ENCODE measurements at places on chromosomes 5 and 9. TPM values are rescaled to one million over a fixed set of nuclear protein-coding genes. Genes with fewer than 3 reads are reported as not detected.

- no peak overlapping the region for H3K4me3 ChIP-seq
- no peaks in the 10 kb centered on the region for H3K27me3 ChIP-seq
- no peak overlapping the region for H3K27ac ChIP-seq
- DNase-seq, result no peak
Measured at GRCh38 chr5:162811071-162811470, 626.3 kb upstream of the CCNG1 start.

GRCh38 chr9:82363682-82364081 is 375.1 kb downstream of the SPATA31D1 start:
- H3K4me3 ChIP-seq, result no peak overlapping the region
- DNase-seq, result no peak
- peaks cover 16% of the 10 kb centered on the region for H3K4me1 ChIP-seq
- no peaks in the 10 kb centered on the region for H3K36me3 ChIP-seq
- no peaks in the 10 kb centered on the region for H3K27me3 ChIP-seq
- peak overlapping the region; percentile 33 for H3K27ac ChIP-seq

GRCh38 chr5:131536211-131536826 is 98.7 kb downstream of the RAPGEF6 start:
- H3K27ac ChIP-seq, result peak overlapping the region; percentile 99
- peak; percentile 47 for DNase-seq
- peaks cover 5% of the 10 kb centered on the region for H3K36me3 ChIP-seq
- H3K4me3 ChIP-seq, result peak overlapping the region; percentile 85
- peaks cover 10% of the 10 kb centered on the region for H3K27me3 ChIP-seq
- H3K4me1 ChIP-seq, result peaks cover 50% of the 10 kb centered on the region

- no peaks in the 10 kb centered on the region for H3K27me3 ChIP-seq
- H3K4me1 ChIP-seq, result peaks cover 2% of the 10 kb centered on the region
- H3K27ac ChIP-seq, result no peak overlapping the region
Measured at GRCh38 chr9:3682186-3682585, 156.4 kb upstream of the RFX3 start.

DNA sequence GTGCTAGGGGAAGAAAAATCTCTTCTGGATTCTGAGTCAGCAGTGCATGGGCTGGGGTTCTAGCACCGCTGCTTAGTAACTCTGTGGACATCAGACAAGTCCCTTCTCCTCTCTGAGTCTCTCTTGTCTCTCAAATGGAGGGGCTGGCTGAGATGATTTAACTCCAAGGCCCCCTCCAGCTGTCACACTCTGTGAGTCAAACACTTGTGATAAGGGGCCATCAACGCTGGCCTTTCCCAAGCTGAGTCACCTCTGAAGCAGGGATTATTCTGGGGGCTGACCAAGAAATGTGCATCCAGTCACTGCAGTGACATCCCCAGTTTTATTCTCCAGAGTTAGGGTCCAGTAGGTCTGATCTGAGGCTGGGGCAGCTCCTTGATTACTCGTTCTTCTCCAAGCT is 110.4 kb upstream of the ZNF462 start:
- no peaks in the 10 kb centered on the region for H3K36me3 ChIP-seq
- no peaks in the 10 kb centered on the region for H3K27me3 ChIP-seq
- H3K27ac ChIP-seq, result no peak overlapping the region
- DNase-seq, result no peak

DNA sequence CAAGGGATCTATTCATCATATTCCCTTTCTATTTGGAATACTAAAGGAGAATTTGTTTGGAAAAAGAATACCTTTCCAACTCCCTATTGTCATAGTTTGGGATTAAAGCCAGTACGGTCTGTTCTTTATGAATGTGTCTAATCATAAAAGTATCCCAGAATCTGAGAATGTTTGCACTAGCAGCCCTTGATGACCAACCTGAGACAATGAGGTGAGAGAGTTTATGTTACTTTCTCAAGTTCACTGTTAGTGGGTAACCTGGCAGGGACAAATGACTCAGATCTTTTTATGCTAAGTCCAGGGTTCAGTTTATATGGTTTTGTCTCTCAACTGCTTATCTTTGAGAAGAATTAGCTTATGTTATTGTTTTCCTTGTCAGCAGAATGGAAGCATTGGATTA is 25.3 kb upstream of the TLR4 start:
- H3K36me3 ChIP-seq, result no peaks in the 10 kb centered on the region
- DNase-seq, result no peak
- H3K4me1 ChIP-seq, result no peaks in the 10 kb centered on the region
- H3K27ac ChIP-seq, result no peak overlapping the region
- H3K4me3 ChIP-seq, result no peak overlapping the region

Gene PRUNE2
- total RNA-seq, result 63.8 TPM

Gene SPINK6
- not detected for total RNA-seq
